ENCODE measurements at places on chromosomes 7 and 10. TPM values are rescaled to one million over a fixed set of nuclear protein-coding genes. Genes with fewer than 3 reads are reported as not detected.
A peak's percentile ranks its signal among the peaks of the same experiment; 100 is the strongest.

The ALOX5 gene
- total RNA-seq, result 25.3 TPM

The GRID2IP gene
- total RNA-seq, result not detected

The STYXL1 gene
- total RNA-seq, result 21.6 TPM

The SLIT1 gene
- total RNA-seq, result 0.68 TPM

The GPR158 gene
- 0.16 TPM for total RNA-seq

The SHH gene
- total RNA-seq, result not detected

The TLX1 gene
- total RNA-seq, result not detected

DNA sequence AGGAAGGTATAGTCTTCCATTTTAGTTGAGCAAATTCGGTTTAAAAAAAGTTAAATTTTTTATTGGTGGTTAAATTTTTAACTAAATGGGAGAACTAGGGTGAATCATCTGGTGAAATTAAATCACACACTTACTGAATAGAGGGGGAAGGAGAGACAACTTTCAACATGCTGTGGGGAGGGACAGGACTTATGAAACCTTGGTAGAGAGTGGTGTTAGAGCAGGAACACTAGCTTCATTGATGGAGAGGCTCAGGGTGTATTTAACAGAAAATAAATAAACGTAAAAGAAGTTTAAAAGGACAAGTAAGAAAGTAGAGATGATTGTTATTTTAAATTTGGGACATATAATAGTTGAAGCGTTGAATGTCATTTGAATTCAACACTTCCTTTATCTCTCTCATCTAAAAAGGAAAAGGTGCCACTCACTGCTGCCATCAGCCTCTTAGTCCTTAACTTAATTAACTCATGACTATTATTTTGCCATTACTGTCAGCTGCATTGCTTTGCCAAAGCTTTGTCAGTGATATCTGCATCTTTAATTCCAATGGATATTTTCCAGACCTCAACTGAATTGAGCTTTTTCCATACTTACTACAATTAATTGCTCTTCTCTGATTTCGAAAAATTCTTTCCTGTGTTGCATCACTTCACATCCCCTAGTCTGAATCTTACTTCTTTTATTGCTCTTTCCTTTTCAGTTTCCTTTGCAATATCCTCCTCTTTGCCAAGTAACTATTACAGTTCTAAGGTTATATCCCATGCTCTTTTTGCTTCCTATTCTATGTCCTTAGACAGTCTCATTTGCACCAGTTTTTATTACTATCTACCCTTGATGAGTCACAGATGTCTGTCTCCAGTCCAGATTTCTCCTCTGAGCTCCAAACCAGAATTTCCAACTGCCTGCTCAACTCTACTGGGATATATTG, 71.7 kb downstream of the GNAT3 start:
- H3K27me3 ChIP-seq, result no peaks in the 10 kb centered on the region
- H3K27ac ChIP-seq, result no peak overlapping the region
- no peaks in the 10 kb centered on the region for H3K36me3 ChIP-seq
- DNase-seq, result no peak
- peaks cover 18% of the 10 kb centered on the region for H3K4me1 ChIP-seq

DNA sequence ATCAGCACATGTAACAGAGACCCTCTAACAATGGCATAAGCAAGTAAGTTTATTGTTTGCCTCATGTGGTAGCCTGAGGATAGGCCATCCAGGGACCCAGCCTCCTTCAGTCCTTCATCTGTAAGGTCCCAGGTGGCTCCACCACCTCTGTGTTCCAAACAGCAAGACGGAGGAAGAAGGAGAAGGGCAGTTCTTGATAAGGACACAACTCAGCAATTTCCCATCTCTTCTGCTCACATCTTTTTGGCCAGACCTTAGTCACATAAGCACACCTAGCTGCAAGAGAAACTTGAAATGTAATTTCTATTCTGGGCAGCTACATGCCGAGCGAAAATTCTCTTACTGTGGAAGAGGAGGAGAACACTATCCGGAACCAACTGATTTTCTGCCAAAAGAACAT, 33.9 kb downstream of the DCLRE1A start:
- H3K27me3 ChIP-seq, result no peaks in the 10 kb centered on the region
- H3K36me3 ChIP-seq, result no peaks in the 10 kb centered on the region
- peaks cover 4% of the 10 kb centered on the region for H3K4me1 ChIP-seq
- no peak overlapping the region for H3K27ac ChIP-seq

DNA sequence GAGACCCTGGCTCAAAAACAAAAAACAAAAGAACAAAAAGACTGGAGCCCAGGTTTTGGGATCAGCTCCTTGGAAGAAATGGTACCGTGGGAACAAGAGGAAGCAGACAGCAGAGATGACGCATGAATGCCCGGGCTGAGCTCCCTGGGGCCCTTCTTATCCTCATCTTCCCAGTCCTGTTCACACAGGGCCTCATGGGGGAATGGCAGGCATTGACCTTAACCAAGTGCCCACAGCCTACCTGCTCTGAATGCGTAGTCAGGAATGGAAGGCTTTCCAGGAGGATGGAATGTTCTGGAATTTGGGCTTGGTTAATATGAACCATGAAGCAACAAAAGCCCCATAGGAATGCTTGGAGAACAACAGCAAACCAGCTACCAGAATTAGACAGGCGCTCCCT, 154.7 kb downstream of the PRPF18 start:
- H3K4me3 ChIP-seq, result no peak overlapping the region
- no peak overlapping the region for H3K27ac ChIP-seq
- DNase-seq, result peak; percentile 26
- no peaks in the 10 kb centered on the region for H3K36me3 ChIP-seq
- H3K27me3 ChIP-seq, result no peaks in the 10 kb centered on the region

DNA sequence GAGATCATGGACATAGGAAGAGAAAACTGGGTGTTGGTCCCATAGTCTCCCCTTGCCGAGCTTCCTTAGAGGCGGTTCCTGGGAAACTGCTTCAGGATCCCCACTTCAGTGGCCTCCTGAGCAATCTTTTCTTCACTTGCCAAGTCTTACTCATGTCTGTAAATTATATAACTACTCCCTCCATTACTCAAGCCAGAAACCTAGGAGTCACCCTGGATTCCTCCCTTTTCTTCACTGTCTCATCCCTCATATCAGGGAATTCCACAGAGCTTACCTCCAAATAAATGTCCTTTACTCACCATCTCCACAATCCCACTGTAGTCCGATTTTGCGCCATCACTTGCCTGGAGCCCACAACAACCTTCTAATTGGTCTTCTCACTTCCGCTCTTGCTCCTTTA, 29.1 kb upstream of the TRUB1 start:
- H3K27ac ChIP-seq, result no peak overlapping the region
- no peaks in the 10 kb centered on the region for H3K27me3 ChIP-seq
- H3K4me1 ChIP-seq, result no peaks in the 10 kb centered on the region
- no peaks in the 10 kb centered on the region for H3K36me3 ChIP-seq

- no peak for DNase-seq
- no peaks in the 10 kb centered on the region for H3K4me1 ChIP-seq
- H3K27me3 ChIP-seq, result no peaks in the 10 kb centered on the region
- H3K27ac ChIP-seq, result no peak overlapping the region
- no peak overlapping the region for H3K4me3 ChIP-seq
These were observed 101.8 kb downstream of the SAMD9 start for GRCh38 chr7:93015779-93016481.

DNA sequence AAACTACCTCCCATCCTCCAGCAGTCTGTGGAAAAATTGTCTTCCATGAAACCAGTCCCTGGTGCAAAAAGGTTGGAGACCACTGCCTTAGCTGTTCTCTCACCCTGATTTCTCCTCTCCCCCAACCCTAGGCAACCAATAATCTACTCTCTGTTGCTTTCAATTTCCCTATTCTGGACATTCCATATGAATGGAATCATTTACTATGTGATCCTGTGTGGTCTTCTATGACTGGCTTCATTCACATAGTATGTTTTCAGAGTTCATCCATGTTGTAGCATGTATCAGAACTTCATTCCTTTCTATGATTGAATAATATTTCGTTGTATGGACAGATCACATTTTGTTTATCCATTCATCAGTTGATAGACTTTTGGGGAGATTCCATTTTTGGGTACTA, 38.3 kb upstream of the DLG5 start:
- H3K4me1 ChIP-seq, result peaks cover 13% of the 10 kb centered on the region
- no peak overlapping the region for H3K4me3 ChIP-seq
- no peak overlapping the region for H3K27ac ChIP-seq
- H3K36me3 ChIP-seq, result no peaks in the 10 kb centered on the region
- no peaks in the 10 kb centered on the region for H3K27me3 ChIP-seq

DNA sequence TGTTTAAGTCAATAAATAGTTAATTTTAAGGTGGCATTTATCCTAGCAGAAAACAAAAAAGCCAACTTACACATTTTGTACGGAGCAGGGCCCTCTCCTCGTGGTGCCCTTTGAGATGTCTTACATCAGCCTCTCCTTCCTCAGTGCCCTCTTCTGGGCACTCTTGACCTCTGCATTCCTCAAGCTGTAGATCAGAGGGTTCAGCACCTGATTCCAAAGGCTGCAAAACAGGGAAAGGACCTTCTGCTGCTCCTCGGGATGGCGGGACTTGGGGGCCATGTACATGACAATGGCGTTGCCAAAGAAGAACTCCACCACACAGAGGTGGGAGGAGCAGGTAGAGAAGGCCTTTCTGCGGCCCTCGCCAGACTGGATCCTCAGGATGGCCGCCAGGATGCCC, 4.6 kb upstream of the OR2A14 start:
- no peak overlapping the region for H3K27ac ChIP-seq
- no peak for DNase-seq
- no peaks in the 10 kb centered on the region for H3K27me3 ChIP-seq
- no peak overlapping the region for H3K4me3 ChIP-seq
- H3K36me3 ChIP-seq, result no peaks in the 10 kb centered on the region

DNA sequence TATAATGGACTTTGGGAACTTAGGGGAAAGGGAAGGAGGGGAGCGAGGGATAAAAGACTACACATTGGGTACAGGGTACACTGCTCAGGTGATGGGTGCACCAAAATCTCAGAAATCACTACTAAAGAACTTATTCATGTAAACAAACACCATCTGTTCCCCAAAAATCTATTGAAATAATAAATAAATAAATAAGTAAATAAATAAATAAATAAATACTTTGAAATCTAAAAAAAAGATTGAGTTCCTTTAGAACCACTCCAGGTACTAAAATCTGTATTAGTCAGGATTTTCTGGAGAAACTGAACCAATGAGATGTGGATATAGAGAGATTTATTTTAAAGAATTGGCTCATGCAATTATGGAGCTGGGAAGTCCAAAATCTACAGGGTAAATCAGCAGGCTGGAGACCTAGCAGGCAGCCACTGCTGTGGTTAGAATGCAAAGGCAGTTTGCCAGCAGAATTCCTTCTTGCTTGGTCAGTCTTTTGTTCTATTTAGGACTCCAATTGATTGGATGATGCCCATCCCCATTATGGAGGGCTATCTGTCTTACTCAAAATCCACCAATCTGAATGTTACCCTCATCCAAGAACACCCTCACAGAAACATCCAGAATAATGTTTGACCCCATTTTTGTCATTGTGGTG, 8.9 kb downstream of the IGFBP1 start:
- H3K4me1 ChIP-seq, result no peaks in the 10 kb centered on the region
- no peak overlapping the region for H3K27ac ChIP-seq
- H3K36me3 ChIP-seq, result no peaks in the 10 kb centered on the region
- no peak for DNase-seq
- no peak overlapping the region for H3K4me3 ChIP-seq

DNA sequence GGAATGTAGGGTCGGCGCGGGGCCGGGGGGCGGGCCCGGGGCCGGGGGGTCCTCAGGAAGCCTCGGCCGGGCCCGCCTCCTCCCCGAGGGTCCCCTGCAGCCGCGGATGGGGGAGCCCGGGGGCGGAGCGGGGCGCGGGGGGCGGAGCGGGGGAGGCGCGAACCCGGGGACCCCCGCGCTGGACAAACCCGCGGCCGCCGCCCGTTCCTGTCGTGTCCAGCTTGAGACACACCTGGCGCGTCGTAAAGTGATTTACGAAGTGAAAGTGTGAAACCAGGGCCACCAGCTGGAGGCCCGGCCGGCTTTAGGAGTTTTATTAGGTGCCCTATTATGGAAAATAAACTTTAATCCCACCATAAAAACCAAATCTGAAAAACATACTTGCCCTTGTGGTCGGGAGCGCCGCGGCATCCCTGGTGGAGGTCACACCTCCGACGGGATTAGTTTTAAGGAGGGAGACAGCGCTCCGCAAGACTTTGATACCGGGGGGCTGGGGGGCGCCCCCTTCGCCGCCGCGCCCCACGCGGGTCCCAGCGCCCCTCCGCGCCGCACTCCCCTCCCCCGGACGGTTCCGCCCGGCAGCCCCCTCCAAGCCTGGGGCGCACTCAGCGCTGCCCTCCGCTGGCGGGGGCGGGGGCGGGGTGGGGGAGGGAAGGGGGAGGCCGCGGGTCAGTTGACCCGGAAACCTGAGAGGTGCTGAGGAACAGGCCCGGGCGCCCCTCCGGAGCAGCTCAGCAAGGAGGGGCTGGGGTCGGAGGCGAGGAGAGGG, 10.3 kb downstream of the MNX1 start:
- no peaks in the 10 kb centered on the region for H3K36me3 ChIP-seq
- H3K27me3 ChIP-seq, result peaks cover 73% of the 10 kb centered on the region
- H3K27ac ChIP-seq, result no peak overlapping the region
- H3K4me1 ChIP-seq, result peaks cover 45% of the 10 kb centered on the region
- peak overlapping the region; percentile 44 for H3K4me3 ChIP-seq
- no peak for DNase-seq

DNA sequence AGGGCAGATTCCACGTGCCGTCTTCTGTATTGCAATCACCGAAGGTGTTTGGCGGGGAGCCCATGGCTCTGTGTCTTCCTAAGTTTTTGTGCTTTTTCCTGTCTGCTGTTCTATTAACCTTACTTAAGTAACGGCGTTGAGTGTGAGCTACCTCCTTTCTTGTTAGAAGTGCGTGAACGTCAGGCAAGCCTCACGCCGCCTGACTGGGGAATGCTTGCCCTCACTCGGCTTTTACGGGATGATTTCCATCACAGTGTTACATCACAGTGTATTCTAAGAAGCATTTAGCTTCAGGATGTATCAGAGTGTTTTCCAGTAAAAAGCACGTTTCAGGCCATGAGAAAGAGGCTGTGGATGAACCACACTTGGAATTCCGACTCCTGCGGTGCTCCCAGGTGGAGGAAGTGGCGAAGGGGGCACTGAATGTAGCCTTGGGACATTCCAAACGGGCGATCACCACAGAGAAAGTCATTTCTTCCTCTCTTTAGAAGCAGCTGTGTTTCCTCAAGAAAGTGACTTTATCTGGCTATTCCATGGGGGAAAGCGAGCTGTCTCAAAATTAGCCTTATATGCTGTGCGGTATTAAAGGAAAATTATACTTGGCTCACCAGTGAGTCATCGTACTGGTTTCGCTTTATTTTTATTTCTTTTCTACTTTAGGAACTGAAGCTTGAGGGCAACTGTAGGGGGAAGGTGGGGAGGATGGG, 290.7 kb downstream of the KLF6 start:
- no peaks in the 10 kb centered on the region for H3K27me3 ChIP-seq
- H3K4me1 ChIP-seq, result peaks cover 16% of the 10 kb centered on the region
- no peaks in the 10 kb centered on the region for H3K36me3 ChIP-seq
- DNase-seq, result peak; percentile 84
- peak overlapping the region; percentile 23 for H3K4me3 ChIP-seq
- peak overlapping the region; percentile 73 for H3K27ac ChIP-seq

DNA sequence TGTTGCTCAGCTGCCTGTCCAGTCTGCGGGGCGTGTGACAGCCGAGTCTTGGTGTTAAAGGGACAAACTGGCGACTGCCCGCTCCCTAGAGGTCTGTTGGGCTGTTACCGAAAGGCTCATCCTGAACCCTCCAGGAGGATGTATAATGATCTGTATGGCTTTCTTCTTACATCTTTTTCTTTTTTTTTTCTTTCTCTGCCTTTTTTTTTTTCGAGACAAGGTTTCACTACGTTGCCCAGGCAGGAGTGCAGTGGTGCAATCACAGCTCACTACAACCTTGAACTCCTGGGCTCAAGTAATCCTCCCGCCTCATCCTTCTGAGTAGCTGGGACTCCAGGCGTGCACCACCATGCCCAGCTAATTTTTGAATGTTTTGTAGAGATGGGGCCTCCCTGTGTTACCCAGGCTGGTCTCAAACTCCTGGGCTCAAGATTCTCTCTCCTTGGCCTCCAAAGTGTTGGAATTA, 857 bp downstream of the INTS15 start:
- no peaks in the 10 kb centered on the region for H3K4me1 ChIP-seq
- H3K27ac ChIP-seq, result peak overlapping the region; percentile 87
- peak overlapping the region; percentile 81 for H3K4me3 ChIP-seq
- no peaks in the 10 kb centered on the region for H3K27me3 ChIP-seq

Measured in sigmoid colon (tissue), 7 donors.